NCI-H510A (cell line): ENCODE measurements at places on chromosomes 1 and 21.
A peak's percentile ranks its signal among the peaks of the same experiment; 100 is the strongest.

GRCh38 chr1:205587581-205587980 is 44.2 kb downstream of the ELK4 start:
- DNase-seq = no peak

GRCh38 chr21:41816583-41817165 is 49.8 kb upstream of the RIPK4 start:
- DNase-seq = peak; percentile 34

GRCh38 chr1:53574621-53575020 is 115.4 kb downstream of the DMRTB1 start:
- no peak for DNase-seq

DNA sequence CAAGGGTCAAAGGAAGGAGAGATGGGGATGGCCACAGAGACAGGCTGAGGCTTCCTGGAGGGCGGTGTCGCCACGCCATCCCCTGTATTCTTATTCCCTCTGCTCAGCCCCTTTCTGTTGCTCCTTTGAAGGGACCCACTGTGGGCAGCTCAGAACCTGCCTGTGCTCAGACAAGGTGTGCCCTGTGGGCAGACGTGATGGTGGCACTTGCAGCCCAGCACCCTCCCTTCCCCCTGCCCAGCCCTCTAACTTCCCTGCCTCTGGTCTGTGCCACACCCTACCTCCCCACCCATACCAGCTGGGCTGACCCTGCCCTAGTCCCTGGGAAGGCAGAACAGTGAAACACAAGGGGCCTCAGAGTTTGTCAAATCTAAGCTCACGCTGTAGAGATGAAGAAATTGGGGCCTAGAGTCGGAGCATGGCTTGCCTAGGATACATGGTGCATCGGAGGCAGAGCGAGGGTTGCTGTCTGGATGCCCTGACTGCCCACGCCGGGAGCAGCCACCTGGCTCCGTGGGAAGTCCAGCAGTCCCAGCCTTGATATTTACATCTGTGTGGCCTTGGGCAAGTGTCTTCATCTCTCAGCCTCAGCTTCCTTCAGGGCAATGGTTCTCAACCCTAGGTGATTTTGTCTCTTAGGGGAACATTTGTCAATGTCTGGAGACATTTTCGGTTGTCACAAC is 68.6 kb upstream of the RUNX3 start:
- DNase-seq = no peak

DNA sequence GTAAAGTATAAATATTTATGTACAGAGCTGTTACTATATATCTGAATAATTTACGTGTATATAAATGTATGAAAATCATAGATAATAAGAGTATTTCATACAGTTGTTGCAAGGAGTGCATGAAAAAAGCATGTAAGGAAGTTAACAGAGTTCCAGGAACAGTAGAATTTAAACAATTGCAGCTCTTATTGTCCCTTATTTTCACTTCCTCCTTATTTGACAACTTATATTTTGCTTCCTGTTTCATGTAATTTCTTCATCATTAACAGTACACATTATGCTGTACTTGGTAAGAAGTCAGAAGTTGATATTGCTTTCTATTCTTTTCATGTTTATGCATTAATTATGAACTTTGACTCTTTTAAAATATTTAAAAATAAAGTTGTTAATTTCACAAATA is 681.5 kb downstream of the LRRIQ3 start:
- DNase-seq = no peak

DNA sequence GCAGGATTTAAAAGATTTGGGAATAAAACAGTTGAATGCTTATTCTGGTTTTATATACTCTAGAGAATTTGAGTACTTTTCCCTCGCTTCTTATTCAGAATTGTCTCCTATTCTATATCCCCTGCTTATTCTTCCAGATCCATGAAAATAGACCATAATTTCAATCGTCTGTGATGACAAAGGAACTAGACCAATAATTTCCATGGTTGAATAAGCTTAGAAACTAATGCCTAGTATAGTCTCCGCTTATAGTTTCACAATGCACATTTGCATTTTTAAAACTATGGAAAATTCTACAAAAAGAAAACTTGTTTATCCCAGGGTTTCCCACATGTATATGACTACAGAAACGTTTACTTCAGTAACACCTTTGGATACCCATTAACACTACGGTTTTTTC is 247.4 kb upstream of the NR5A2 start:
- DNase-seq = no peak

- DNase-seq = no peak
Measured at GRCh38 chr1:175373786-175374623, 181.4 kb upstream of the KIAA0040 start.

DNA sequence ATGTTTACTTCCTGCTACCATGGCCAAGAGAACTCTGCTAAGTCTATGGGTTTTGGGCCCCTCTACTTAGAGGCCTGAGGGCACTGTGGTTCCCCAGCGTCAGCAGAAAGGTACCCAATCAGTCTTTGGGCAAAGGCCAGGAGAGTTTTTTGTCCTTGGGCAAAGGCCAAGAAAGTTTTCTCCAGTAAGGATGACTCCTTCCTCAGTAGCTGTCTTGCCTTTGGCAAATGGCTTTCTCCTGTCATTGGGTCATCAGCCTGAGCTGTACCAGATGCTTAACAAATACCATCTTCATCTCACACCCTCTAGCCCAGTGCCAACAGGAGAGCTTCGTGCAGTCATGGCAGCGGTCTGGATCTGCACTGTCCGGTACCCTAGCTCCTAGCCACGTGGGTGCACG is 199.3 kb upstream of the TMEM51 start:
- DNase-seq = no peak

- no peak for DNase-seq
Measured at GRCh38 chr1:153940756-153941155, 5.8 kb downstream of the DENND4B start.

DNA sequence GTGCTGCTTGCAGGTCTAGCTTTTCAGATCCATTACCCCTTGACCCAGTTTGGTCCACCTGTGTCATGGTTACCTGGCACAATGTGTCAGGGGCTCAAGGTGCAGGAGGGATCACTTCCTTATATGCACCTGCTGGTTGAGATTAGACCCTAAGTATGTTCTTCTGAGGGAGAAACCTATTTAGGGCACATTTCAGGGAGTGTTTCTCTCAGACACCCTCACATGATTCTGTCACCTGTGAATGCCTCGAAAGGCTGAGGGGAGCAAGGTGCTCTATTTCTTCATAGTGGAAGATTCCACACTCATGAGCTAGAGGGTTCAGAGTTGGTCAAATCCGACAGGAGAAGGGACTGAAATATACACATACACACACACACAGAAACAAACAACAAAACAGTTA is 15.5 kb downstream of the HSD3B2 start:
- no peak for DNase-seq

- DNase-seq = no peak
Measured at GRCh38 chr1:66729119-66729518, 23.1 kb upstream of the DYNLT5 start.

- no peak for DNase-seq
Measured at GRCh38 chr1:6858596-6858995, 73.3 kb downstream of the CAMTA1 start.

DNA sequence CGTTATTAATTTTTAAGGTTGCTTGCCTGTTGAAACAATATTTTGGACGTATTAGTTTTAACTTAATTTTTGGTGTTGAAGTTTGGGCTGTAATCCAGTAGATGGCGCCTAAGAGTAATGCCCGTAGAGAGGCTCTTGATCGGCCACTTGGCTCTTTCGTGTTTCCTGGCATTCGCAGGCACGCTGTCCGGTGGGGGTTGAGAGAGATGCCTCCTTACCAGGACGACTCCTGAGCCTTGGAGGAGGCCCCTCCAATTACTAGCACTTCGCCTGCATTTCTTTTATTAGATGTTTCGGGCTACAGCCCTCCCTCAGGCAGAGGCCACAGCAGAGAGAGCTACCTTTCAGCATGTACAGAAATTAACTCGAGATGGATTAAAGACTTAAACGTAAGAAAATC is 12.0 kb downstream of the OR2M4 start:
- DNase-seq = peak; percentile 3

GRCh38 chr1:30785181-30785580 is 27.6 kb upstream of the LAPTM5 start:
- no peak for DNase-seq

- DNase-seq = no peak
Measured at GRCh38 chr1:65795311-65795710, 2.6 kb downstream of the PDE4B start.

GRCh38 chr1:207848234-207848633 is 62.7 kb downstream of the CD34 start:
- no peak for DNase-seq

GRCh38 chr1:37267111-37267835 is 207.1 kb upstream of the ZC3H12A start:
- DNase-seq = peak; percentile 83

- DNase-seq = peak; percentile 86
Measured at GRCh38 chr1:36761113-36761512, 273.2 kb downstream of the GRIK3 start.

GRCh38 chr21:37622755-37623154 is 256.2 kb downstream of the DYRK1A start:
- DNase-seq = no peak

DNA sequence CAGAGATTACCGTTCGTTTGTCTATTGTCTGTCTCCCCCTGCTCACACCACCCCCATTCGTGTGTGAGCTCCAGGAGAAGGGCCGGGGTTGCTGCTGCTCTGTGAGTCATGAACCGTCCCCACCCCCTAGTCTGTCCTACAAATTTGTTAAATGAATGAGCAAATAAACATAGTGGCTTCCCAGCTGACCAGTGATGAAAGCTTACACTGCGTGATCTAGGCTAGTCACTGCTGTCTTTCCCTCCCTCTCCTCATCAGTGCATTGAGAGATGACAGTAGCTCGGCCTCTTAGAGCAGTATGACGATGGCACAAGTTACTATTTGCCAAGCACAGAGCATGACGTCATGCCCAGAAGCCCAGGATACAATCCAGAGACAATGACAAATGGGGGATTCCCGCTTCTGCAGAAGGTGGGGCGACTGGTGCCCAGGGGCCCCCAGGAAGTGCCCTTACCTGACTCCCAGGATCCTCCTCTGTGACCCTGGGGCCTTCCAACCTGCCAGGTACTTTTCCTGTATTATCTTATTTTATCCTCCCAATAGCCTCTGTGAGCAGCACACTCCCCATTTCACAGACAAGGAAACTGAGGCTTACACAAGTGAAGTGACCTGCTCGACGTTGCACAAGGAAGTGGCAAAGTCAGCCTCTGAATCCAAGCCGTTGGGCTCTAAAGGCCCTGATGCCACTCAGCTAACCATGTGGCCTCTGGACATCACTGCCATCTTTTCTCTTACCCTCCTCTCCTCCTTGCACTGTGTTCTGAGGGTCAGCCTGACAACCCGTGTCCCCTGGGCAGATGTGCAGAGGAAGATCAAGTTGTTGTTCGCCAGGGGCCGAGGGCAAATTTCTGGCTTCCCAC is 8.6 kb upstream of the EPHA2 start:
- DNase-seq = peak; percentile 68

GRCh38 chr1:149885339-149886120 is 13.8 kb upstream of the BOLA1 start:
- peak; percentile 62 for DNase-seq

DNA sequence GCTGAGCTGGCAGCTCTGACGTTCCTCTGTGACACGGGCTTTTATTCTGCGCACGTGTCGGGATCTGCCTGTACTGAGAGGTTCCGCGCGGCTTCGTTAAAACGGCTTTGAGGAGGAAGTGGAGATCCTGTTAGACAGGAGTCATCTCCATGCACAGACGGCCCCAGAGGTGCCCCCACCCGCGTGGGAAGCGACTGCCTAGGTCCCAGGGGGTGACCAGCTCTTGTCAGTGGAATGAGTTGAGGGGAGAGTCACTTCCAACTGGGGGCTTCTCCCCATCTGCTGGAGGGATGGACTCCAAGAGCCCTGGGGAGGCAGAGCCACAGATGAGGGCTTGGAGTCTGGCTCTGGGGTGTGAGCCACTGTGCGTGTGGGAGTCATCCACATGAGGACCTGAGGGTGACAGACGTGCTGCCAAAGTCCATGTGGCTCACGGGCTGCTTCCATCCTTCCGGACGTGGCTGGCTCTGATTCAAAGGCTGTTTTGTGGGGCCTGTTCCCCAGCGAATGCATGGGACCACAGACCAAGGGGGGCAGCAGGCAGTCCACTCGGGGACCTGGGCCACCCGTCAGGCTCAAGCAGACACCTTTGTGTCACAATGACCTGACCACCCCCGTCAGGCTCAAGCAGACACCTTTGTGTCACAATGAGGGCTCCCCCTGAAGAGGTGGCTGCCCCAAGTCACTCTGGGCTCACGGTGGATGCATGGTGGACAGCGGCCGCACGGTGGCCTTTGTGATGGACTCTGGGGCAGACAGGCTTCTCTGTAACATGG is 26.8 kb downstream of the PTTG1IP start:
- DNase-seq = no peak

- no peak for DNase-seq
Measured at GRCh38 chr21:45892916-45893739, 88.4 kb upstream of the COL6A1 start.
